ENCODE measurements at places on chromosomes 7 and 10. TPM values are rescaled to one million over a fixed set of nuclear protein-coding genes. Genes with fewer than 3 reads are reported as not detected.

- no peak for DNase-seq
Measured at GRCh38 chr10:123761038-123761428, 94.9 kb downstream of the GPR26 start.

- DNase-seq = no peak
Measured at GRCh38 chr10:4691776-4692175, 134.2 kb upstream of the AKR1E2 start.

Gene AKR1B15
- total RNA-seq = 1.8 TPM

DNA sequence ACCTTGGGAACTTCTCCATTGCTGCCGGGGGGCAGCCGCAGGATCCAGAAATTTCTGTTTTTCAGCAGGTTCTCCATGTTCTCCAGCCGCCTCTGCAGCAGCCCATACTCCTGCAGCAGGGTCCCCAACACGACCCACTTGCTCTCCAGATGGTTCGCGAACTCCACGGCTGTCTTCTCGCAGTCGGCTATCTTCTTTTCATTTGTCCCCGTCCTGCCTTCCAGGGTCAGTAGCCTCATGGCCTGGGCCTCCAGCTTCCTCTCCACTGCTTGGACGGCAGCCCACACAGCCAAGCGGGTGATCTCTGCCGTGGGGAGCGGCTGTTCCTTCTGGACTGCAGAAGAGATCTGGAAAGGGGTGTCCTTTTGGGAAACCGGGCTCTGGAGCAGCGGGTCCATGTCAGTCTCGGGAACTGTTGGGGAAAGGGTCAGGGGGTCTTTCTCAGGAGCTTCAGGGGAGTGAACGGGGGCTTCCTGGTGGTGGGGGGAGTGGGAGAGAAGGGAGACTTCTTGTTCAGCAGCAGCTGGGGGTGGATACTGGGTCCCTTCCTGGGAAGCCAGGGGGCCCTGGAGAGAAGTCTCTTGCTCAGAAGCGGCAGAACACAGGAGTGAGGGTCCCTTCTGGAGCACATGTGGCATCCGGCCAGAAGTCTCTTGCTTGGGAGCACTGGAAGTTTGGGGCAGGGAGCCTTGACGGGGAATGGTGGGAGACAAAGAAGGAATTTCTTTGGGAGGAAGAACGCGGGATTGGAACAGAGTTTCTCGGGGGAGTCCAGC, 5.5 kb downstream of the ZNF777 start:
- no peak for DNase-seq

- DNase-seq = no peak
Measured at GRCh38 chr7:24401628-24402593, 117.9 kb downstream of the NPY start.

DNA sequence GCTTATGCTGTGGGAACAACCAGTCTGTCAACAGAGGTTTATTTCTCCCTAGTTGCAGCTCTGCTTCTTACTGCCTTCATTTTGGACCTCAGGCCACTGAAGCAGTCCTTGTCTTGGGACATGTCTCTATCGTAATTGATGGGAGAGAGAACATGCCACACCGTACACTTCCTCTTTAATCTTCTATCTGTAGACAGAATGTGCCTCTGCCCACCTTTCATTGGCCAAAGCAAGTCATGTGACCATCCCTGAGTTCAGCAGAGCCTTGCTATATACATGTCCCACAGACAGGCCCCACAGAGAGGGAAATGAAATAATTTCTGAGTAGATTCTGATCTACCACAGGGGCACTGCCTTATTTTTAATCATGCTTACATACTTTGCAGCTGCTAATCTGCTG, 98.0 kb downstream of the KCND2 start:
- DNase-seq = no peak

DNA sequence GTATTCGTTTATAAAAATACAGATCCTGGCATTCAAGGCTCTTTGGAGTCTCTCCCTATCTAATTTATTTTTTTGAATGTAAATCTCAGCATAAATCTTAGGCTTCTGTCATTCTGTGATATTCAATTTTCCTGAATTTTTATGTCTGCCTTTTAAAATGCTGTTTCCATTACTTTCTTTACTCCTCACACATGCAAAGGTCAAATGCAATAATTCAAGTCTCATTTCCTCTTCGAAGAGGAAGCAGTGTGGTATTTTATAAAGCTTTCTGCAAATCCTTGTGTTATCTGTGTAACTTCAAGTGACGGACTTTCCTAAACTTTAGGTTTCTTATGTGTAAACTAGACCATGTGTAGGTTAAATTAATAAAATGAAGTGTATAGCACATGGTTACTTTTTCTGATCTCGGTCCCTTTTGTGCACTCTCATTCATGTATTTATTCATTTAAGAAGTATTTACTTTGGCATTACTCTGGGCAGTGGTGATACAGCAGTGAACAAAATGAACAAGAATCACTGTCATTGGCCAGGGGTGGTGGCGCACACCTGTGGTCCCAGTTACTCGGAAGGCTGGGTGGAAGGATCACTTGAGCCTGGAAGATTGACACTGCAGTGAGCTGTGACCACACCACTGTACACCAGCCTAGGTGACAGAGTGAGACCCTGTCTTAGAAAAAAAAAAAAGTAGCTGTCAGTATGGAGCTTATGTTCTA, 332.2 kb downstream of the EXOC4 start:
- DNase-seq = no peak

DNA sequence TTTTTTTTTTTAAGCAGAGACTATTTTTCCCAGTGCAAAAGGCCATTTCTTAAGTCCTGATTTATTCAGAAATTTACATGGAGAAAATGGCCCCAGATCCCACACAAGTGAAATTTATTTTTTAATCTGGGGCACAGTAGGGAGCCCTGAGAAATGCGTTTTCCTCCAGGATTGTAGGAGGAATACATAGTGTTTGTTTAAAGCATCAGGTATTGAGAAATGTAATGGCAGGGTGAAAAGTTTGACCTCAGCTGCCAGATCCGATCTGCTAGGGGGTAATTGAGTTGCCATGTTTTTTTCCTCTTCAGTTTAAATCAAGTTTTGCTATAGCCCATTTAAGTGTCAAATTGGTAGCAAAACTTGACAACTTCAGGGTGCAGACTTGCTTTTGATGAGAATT, 110.0 kb downstream of the LRMDA start:
- no peak for DNase-seq

GRCh38 chr7:3649678-3650440, 348.8 kb downstream of the SDK1 start:
- DNase-seq = no peak

Gene SFRP4
- 0.37 TPM for total RNA-seq

- DNase-seq = no peak
Measured at GRCh38 chr10:44755481-44755880, 155.7 kb upstream of the TMEM72 start.

DNA sequence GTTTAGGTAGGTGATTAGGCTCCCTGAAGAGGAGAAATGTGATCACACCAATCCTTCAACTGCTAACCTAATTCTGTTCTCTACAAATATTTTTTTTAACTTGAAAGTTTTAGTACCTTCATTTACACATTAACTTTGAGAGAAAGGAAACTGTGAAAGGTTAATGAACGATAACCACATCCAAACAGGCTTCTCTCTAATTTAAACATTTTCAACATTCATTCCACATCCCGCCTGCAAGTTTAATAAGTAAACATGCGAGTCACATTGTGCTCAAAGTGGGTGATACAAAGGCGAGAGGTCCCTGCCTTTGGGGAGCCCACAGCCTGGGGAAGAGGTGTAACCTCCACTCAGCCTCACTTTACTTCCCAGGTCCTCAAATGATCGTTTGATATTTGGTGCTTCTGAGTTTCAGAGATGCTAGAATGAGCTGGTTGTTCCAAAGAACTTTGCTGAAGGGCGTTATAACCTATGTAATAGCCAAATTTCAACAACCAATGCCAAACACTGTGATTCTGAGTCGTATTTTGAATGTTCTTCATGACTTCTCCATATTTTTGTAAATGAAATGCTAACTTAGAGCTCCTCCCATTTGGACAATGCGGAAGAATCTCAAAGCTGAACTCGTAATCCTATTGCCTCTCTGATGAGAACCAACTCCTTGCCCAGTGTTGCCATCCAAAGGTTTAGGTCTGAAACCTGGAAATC, 47.5 kb downstream of the DENND2A start:
- DNase-seq = no peak

Gene PYROXD2
- total RNA-seq = 5.9 TPM

DNA sequence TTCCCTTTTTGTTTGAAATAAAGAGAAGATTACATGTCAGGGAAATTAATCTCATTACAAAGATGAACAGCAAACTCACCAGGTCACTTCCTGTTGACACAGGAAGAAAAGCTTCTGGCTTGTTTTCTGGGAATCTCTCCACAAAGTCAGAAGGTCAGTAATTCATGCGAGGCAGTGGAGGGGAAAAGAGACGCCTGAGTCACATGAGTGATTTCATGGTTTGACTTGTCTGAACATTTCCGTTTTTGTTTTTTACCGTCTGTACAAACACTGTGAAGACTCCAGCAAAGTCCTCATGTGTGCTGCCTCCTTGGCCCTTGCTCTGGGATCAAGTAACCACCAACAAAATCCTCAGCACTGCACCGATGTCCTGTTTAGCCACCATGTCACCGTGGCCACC, 2.5 kb upstream of the HABP2 start:
- DNase-seq = no peak

- DNase-seq = no peak
Measured at GRCh38 chr10:3787816-3788215, 2.8 kb upstream of the KLF6 start.

- DNase-seq = no peak
Measured at GRCh38 chr10:79947083-79947415, 1.9 kb downstream of the SFTPD start.

DNA sequence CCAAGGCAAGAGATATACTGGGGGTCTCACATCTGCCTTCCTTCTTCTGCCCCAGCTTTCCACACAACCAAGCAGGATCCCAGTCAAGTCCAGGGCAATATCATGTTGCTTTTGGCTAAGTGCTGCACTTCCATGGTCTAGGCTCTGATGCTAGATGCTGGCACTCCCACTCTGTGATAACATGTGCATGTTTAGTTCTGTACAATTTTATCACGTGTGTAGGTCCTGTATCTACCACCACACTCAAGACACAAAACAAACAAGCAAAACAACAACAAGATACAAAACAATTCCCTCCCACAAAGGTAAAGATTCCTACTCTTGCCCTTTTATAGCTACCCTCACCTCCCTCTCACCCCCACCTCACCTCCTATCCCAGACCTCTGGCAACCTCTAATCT, 105.6 kb upstream of the HABP2 start:
- no peak for DNase-seq

Gene VPS26A
- 24.7 TPM for total RNA-seq

Gene SFTPA1
- total RNA-seq = not detected
